ENCODE measurements at places on chromosomes 1 and 21.

GRCh38 chr1:64956010-64956640 is 10.2 kb downstream of the JAK1 start:
- DNase-seq: no peak

DNA sequence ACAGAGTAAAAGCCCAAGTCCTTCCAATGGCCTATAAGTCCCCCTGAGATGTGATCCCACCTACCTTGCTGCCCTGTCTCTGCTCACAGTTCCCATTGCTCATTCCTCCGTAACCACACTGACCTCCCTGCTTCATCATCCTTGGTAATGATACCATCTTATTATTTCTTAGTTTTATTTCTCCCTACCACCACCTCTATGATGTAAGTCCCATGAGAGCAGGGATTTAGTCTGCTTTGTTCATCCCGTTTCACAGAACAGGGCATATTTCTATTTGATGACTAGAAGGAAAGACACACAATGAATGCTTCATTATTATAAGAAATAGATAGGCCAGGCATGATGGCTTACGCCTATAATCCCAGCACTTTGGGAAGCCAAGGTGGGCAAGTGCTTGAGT is 22.5 kb downstream of the NIBAN1 start:
- no peak for DNase-seq

- DNase-seq: no peak
Observed at GRCh38 chr1:62810420-62811274, 26.7 kb downstream of the ATG4C start.

GRCh38 chr1:71269818-71270217 is 189.0 kb upstream of the ZRANB2 start:
- no peak for DNase-seq

- DNase-seq: no peak
Observed at GRCh38 chr21:33901412-33902288, 14.0 kb downstream of the ATP5PO start.

- DNase-seq: no peak
Observed at GRCh38 chr1:98078596-98078995, 157.8 kb upstream of the DPYD start.

DNA sequence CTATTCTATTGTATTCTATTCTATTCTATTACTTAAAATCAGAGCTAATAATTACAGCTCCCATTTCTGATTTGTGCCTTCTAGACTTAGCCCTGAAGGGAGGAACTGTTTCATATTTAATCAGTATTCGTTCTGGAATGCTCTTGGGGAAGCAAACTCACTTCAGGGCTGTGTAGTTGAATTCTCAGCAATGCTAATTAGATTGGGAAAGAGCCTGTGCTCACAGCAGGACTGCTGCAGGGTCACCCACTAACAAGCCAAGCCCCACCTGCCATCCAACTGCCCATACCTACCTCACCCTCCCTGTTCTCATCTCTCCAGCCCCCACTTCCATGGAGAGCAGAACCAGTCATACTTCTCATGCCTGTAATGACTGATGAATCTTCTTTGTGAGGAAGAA is 464.2 kb downstream of the PTPRU start:
- no peak for DNase-seq

All from hematopoietic multipotent progenitor cell treated with erythropoietin and hydrocortisone succinate and interleukin-3 and kit ligand, for 17 days (in vitro differentiated cells).